Activated T-cell treated with anti-CD3 and anti-CD28 coated beads for 24 hours (primary cell): ENCODE measurements at places on chromosomes 13 and 19.

GRCh38 chr13:29522044-29522685, 73.3 kb downstream of the SLC7A1 start:
- no peak for DNase-seq

DNA sequence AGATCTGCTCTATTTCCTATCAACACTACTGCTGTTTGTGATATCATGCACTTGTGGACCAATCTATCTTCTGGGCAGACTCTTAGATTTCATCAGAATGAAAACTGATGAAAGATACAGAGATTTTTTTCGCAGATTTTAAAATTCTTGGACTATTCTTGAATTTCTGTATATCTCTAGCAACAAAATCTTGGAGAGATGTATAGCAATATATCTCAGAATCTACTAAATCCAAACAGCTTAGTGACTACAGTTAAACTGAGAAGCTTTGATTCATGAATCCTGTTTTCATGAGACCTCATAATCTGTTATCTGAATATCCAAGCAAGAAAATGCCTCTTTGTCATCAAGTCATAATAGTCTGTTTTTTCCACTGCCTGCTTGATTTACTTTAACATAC, 28.0 kb upstream of the FREM2 start:
- no peak for DNase-seq

DNA sequence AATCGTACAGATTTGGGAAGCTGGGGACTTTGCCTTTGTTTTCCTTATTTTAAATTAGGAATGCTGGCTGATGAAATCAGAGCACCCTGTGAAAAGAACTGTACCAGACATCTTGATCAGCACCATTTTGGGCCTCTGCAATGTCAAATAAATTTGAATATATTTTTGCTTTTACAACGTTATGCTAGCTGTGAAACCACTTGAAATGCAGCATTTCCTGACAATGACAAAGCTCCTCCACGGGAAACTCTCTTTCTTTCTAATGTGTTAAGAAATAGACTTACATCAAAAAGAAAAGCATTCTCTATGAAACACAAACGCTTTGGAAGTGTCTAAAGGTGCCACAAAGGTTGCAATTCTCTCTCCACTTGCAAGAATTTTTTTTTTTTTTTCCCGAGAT, 47.1 kb upstream of the MAP3K10 start:
- no peak for DNase-seq

DNA sequence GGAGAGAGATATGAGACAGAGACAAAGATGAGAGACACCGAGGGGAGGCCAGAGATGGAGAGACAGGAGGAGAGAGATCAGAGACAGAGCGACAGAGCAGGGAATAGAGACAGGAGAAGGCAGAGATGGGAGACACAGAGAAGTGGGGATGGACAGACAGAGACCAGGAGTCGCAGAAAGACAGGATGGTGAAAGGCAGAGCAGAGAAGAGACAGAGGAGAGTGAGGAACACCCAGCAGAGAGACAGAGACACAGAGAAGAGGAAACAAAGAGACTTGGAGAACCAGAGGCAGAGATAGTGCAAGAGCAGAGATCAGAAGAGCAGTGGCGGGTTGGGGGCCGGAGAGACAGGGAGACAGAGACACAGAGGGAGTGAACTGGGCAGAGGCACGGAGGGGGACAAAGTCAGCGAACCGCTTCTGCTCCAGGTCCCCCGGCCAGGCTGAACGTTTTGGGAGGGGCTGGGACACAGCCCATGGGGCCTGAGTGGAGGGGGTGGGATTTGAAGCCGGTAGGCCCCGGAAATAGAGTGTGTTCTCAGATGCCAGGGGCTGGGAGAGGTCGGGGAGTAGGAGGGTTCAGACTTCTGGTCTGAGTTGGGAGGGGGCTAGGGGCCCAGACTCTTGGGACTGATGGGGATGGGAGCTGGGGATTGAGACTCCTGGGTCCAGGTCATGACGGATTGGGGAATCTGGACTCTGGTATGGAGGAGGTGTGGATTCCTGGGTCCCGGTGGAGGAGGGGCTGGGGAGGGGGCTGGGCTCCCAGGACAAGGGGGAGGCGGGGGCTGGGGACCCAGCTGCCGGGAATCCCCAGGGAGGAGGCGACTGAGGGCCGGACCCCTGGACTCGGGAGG, 654 bp downstream of the ZNF579 start:
- DNase-seq: no peak

- no peak for DNase-seq
Observed at GRCh38 chr13:30830638-30830965, 75.5 kb upstream of the MEDAG start.

GRCh38 chr19:16113727-16114126, 2.0 kb downstream of the RAB8A start:
- DNase-seq: no peak

DNA sequence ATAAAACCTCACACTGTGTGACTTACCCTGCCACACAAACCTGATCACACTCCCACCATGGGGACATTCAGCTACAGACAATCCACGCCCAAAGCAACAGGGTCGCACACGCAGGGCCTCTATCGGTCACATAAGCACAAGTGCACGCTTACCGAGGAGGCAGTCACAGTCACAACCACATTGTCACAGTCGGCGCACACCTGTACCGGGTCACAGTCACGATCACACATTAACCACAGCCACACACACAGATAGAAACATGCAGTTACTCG, 579 bp downstream of the ZNF566 start:
- DNase-seq: peak; percentile 47

DNA sequence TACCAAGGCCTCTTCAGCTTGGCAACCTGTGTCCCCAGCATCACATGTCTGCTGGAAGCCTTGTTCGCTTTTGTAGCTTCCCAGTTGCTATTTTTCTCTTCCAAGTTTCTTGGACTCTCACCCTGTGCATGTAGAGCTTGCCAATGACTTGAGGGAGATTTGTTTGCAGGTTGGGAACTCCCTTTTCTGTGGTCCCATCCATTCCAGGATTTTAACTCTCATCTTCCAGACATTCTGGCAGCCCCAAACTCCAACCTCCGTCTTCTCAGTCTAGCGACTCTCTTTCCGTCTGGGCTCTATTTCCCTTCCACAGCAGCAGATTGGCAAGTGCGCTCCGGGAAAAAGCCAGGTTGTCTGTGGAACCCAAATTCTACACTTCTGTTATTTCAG, 9.0 kb downstream of the PLAUR start:
- DNase-seq: no peak

- no peak for DNase-seq
Observed at GRCh38 chr13:100547791-100548201, 40.8 kb downstream of the GGACT start.

GRCh38 chr13:79742923-79743322, 262.0 kb downstream of the NDFIP2 start:
- no peak for DNase-seq

DNA sequence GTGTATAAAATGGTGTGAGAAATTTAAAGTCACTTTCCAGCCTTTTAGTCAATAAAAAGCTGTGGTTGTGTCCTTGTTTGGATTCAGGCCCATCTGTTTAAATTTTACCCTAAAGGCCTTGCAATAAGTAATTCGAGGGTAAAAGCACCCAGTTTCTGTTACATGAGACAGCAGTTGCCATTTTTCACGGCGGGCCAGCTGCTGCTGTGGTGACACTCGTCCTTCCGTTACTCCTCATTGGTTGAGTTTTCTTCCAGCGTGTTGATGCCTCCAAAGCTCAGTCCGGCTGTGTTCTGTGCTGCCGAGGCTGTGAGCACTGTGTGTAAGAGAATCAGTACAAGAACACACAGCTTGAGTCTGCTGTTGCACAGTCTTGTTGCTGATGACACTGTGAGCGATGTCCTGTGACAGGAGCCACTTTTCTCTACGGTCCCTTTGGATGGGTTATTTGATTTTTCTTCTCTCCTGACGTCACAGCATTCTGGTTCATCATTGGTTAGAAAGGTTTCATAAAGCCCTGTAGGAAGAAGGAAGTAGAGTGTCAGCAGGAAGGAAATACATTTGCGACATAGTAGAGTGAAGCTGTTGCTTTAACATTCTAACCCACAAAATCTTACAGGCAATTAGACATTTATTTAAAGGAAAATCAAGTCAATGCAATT, 602.5 kb upstream of the ARGLU1 start:
- no peak for DNase-seq

GRCh38 chr13:29877456-29878078, 27.1 kb upstream of the UBL3 start:
- DNase-seq: no peak

DNA sequence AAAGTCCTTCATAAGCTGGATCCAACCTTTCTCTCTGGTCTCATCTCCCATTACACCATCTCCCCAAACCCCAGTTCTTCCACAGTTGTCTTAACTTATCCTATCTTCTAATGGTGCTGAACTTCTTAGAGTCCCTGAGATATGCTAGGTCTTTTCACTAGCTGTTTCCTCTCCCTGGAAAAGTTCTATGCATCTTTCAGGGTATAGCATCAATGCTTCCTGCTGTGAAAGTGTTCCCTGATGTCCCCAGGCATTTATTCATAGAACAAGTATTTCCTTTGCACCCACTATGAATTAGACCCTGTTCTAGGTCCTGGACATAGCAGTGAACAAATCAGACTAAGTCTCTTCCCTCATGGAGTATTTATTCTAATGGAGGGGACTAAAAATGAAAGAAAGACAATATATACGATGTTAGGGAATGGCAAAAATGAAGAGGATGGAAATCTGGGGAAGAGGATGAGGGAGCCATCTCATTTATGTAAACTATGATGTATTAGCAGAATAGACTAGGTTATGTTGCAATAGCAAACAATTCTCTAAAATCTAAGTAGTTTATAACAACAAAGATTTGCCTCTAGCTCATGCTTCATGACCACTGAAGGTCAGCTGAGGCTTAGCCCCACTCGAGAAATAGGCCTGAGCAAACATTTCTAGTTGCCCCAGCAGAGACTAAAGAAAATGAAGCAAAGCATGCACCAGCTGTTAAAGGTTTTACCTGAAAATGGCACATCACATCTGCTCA, 120.0 kb downstream of the CYSLTR2 start:
- DNase-seq: no peak

- DNase-seq: no peak
Observed at GRCh38 chr13:113879494-113880360, 15.9 kb upstream of the GAS6 start.

GRCh38 chr13:77034881-77035280, 7.9 kb upstream of the FBXL3 start:
- DNase-seq: no peak

DNA sequence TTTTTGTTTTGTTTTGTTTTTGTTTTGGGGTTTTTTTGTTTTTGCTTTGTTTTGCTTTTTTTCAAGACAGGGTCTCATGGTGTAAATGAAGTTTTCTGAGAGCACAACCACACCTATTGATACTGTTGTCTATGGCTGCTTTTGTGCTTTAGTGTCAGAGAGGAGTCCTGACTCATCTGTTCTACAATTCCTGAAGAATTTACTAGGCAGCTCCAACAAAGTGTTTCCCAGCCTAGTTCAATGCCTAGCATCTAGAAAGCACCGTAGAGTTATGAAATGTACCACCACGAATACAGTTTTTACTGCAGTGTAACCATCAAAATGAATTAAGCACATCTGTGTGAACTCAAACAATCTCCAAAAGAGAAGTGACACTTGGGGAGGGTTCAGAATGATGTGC, 21.2 kb downstream of the SAFB start:
- no peak for DNase-seq

DNA sequence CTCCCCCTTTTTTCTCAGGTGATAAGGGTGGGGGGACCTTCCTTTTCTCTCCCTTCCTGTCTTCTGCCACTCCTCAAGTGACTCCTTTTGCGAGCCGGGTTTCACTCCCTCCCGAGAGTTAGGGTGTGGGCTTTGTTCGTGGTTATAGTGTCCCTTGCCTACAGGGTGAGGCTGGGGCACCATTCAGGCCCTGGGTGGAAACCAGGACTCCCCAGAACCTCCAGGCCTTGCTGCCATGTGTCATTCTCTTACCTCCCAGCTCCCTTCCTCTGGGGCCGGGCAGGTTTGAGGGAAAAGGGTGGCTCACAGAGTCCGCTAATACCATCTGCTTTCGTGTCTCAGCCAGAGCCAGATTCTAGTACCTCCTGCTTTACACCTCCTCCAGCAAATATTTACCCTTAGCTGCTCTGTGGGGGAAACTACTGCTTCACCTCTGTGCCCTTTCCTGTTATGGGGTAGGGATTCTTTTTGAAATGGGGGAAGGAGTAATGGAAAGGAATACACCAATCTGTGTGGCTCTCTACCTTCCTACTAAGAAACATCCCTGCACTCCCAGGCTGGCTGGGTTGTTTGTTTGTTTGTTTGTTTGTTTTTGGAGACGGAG, 2.8 kb downstream of the ACTN4 start:
- DNase-seq: no peak

- peak; percentile 24 for DNase-seq
Observed at GRCh38 chr19:3338541-3339181, 27.7 kb upstream of the NFIC start.

DNA sequence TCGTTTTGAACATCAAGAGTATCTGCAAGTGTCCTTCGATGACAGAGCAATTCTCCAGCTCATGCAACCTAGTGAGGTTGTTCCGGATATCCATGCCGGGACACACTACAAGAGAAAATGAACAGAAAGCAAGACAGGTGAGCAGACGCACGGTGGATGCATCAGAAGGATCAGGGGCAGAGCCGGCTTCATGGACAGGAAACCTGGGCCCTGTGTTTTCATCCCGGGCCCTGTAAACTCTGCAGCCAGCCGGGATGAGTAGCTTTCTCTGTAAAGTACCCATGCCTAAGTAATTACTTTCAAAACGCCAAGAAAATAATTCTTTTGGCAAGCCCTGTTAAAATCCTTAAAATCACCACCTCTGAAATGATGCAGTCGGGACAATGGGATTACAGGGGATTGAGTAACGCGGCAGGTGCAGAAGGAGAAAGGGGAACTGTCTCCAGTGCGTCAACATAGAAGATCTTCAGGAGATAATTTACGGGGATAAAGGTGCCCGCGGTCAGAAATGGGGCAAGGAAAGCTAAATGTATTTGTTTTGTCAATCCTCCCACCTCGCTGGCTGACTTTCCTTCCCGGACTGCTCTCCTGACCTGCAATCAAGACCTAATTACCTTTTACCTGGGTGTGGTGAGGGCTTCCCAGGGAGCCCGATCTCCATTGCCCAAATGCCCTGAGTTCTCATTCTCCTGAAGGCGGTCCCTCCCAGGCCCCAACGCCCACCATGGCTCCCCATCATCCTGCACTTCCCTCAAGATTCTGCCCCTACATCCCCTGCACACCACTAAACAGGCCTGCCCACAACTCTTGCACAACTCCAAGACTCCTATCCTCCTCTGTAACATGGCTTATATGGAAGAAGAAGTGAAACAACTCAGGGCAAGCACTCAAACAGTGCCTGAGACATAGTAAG, 26.2 kb downstream of the INSR start:
- no peak for DNase-seq

GRCh38 chr13:111533900-111534683, 213.7 kb downstream of the TEX29 start:
- no peak for DNase-seq
